ENCODE measurements at places on chromosomes 12 and 14.
A peak's percentile ranks its signal among the peaks of the same experiment; 100 is the strongest.

GRCh38 chr14:101369194-101369915 lies 191.9 kb upstream of the DIO3 start:
- DNase-seq, result no peak

- DNase-seq, result peak; percentile 58
These were observed 297.5 kb downstream of the ZFP36L1 start for GRCh38 chr14:68495101-68496039.

DNA sequence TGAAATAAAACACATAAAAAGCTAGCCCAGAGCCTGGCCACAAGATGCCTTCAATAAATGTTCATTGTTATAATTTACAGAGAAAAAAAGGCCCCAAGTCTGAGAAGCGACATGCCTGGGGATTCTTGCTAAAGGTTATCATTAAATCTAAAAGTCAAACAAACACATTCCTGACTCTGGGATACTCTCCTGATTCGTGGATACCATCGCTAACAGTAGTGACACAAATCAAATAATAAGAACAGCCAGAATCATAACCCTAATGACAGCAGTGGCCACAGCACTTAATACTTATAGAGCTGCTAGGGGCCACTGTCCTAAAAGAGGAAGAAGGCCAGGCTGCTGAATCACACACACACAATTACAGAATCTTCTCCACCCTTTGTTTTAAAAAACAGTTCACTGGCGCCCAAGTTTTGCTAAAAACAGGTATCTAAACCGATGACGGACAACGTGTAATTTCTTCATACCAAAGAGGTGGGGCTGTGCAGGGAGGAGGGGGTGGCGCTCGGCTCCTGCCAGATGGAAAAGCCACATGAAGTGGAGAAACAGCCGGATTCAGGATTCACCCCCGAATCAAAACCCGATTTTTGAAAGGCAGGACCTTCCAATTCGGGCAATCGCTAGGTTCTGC lies 1.2 kb downstream of the CLIP1 start:
- DNase-seq, result peak; percentile 63

DNA sequence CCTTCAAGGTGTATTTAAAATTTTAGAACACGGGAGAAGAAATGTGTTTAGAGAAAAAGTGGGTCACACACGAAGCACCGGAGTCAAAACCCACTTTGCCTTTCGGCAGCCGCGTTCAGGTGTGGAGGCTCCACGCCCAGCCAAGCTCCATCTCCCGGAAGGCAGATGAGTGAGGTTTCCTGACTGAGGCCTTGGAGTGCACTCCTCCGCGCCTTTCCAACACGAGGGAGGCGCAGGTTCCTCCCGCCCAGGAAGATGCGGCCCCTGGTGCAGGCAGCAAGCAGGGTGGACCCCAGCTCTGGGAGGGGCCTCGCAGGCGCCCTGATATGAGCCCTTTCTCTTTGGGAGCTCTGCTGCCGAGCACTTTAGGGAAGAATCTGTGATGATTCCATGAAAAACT lies 22.5 kb downstream of the MTA1 start:
- no peak for DNase-seq

DNA sequence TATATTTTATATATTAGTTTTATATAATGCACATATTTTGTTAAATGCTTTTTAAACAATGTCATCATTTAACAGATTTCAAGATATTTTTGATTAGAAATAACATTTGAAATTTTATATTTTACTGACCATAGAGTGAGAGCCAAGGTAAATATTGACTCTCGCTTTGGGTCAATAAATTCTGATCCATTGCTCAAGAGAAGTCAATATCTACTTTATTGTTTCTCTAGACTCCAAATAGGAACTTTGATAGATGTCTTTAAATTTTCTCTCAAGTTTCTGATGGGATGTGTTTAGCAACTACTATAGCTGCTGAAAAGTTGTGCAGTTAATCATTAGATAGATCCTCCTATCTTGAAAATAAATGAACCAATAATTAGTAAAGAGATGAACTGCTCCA lies 61.4 kb upstream of the ATXN7L3B start:
- DNase-seq, result no peak

DNA sequence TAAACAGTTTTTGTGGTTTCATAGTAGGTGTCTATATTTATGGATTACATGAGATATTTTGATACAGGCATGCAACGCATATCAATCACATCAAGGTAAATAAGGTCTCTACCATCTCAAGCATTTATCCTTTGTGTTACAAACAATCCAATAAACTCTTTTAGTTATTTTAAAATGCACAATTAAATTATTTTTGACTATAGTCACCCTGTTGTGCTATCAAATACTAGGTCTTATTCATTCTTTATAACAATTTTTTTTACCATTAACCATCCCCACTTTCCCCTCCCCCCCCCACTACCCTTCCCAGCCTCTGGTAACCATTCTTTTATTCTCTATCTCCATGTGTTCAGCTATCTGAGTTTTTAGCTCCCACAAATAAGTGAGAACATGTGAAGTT lies 175.7 kb upstream of the FBXO33 start:
- DNase-seq, result no peak

DNA sequence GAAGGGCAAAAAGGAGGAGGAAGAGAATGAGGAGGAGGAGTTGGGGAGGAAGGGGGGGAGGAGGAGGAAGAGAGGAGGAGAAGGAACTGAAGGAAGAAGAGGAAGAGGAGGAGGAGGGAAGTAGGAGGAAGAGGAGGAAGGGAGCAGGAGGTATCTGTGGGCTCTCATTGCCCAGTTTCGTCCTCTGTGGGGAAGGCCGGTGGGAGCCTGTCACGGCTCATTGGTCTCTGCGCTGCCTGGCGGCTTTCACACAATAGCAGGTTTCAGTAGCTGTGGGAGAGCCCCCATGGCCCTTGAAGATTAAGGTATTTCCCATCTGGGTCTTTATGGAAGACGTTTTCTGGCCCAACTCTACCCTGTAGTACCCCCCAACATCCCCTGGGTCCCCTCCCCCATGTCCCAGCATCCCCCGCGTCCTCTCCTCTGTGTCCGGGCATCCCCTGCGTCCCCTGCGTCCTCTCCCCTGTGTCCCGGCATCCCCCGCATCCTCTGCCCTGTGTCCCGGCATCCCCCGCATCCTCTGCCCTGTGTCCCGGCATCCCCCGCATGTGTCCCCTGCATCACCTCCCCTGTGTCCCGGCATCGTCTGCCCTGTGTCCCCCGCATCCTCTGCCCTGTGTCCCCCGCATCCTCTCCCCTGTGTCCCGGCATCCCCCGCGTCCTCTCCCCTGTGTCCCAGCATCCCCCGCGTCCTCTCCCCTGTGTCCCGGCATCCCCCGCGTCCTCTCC lies 278.2 kb upstream of the SFSWAP start:
- no peak for DNase-seq

GRCh38 chr12:64671681-64672080 lies 61.4 kb downstream of the RASSF3 start:
- DNase-seq, result no peak

GRCh38 chr12:66663611-66664010 lies 15.3 kb downstream of the GRIP1 start:
- no peak for DNase-seq

GRCh38 chr12:76119887-76120286 lies 35.4 kb upstream of the NAP1L1 start:
- no peak for DNase-seq

- DNase-seq, result no peak
These were observed 577 bp downstream of the ATG101 start for GRCh38 chr12:52070185-52070925.

GRCh38 chr12:107404981-107405380 lies 280.6 kb upstream of the PWP1 start:
- DNase-seq, result peak; percentile 12

- DNase-seq, result no peak
These were observed 265.5 kb downstream of the ZFP36L1 start for GRCh38 chr14:68527329-68527851.

DNA sequence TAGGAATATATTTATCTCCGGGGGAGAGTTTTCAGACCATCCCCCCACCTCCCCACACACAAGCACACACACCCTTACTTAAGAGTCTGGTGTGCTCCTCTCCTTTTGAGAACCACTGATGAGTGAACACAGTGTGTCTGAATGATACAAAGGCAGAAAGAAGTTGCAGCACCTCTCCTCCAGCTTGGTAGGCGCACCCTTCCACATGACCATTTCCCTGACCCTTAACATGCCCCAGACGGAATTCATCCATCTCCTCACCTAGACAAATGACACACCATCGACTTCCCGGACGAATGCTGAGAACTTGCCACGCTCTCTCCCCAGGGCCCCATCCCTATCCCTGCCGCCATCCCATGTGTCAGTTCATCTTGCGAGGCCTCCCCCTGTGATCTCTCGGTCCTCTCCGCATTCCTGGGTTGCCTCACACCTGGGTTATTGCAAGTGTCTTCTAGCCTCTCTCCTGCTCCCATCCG lies 3.9 kb downstream of the TNFRSF1A start:
- DNase-seq, result no peak

DNA sequence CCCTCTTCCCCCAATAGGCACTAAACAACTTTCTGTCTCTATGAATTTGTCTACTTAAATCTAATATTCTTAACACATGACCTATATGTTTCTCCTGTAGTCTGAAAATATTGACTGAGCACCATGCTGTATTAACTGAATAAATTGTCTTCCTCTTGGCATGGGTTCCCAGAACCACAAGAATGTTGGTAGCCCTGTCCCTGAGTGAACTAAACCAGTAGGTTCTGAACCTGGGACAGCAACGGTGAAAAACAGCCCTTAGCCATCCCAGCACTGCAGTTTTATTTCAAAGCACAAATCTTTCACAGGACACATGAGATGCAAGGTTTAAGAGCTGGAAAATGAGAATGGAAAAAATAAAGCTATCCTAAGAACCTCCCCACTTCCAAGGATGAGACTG lies 20.4 kb upstream of the HSP90B1 start:
- DNase-seq, result no peak

DNA sequence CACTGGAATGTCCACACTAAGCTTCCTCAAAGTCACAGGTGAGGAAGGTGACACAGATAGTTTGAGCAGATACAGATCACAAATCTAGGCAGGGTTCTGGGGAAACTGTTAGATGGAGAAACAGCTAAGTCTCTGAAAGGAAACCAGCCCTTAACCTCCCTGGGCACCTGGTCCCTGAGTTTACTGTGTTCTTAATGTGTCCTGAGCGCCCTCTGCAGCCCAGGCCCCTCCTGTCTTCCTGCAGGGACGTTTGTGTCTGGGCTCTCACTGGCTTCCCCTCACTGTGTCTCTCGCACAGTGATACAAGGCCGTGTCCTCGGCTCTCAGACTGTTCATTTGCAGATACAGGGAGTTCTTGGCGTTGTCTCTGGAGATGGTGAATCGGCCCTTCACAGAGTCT lies 684.3 kb downstream of the TMEM121 start:
- DNase-seq, result peak; percentile 4

GRCh38 chr14:38883127-38883526 lies 219.9 kb downstream of the SEC23A start:
- DNase-seq, result no peak

GRCh38 chr12:94673496-94673895 lies 23.1 kb upstream of the TMCC3 start:
- no peak for DNase-seq

- no peak for DNase-seq
These were observed 95.1 kb upstream of the PTPRB start for GRCh38 chr12:70732287-70732686.

- DNase-seq, result no peak
These were observed 162.0 kb upstream of the LMNTD1 start for GRCh38 chr12:25715102-25715501.

DNA sequence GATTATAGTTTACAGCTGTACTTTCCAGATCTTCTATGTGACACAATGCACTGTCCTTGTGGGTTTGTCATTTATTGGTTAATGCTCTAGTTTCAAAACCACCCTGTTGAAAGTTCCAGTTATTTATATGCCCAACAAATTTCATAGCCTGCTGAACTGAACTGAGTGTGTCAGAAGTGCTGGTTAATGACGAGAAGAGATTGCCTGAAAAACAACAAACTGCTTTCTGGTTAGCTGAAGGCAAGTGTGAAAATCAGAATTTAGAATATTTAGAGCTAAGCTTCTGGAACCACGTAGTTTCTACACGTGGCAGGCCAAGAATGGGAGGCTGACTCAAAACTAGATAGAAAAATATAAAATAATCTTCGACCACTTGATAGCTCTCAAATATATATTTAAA lies 19.1 kb upstream of the RIN3 start:
- DNase-seq, result no peak

- DNase-seq, result no peak
These were observed at the start of gene LRRC10 for GRCh38 chr12:69610729-69611128. LRRC10 (minus strand) TSS chr12:69610907; CDS start chr12:69610838, 69 bp downstream.

DNA sequence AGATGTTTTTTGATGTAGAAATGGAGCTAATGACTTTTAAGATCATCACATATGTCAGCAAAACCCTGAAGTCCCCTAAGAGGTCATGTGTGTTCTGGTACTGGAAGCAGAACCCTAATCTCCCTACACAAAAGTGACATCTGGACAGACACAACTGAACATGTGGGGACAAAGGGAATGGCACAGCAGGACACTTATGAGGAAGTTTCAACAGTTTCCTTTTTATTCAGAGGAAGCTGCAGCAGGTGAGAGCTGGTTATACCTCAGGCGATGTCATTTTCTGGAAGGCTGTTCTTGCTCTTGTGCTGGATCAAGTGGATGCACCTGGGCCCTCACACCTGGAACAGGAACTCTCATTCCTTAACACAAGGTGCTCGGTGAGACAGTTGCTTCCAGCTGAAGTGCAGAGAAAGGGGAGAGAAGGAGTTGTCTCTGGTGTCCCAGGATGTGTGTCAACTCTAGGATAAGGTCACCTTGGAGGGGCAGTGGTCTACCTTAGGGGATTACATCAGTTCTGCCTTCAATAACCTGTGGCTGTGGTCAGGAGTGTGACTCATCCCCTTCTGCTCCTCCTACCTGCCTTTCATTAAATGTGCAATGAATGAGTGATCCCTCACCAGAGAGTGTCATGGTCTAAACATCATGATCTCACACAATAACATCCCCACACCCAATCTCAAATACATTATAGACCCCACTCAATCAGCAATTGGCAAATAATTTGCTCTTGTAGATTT lies 463.4 kb downstream of the TMEM121 start:
- DNase-seq, result no peak

- DNase-seq, result peak; percentile 46
These were observed 11.5 kb downstream of the ALG10 start for GRCh38 chr12:34033628-34034296.

DNA sequence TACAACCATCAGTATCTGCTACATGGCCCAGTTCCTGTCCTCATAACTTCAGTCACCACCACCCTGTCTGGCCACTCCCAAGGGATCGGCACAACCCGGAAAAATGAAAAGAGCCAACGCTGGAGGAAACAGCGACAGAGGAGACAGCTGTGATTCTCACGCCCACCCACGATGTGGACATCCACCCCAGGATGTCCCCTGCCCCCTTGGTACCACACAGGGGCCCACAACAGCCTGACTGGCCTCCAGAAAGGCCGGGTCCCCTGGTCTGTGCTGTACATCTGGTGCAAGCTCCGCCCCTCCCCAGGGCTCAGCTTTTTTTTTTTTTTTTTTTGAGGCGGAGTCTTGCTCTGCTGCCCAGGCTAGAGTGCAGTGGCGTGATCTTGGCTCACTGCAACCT lies 12.5 kb downstream of the RPS6KL1 start:
- no peak for DNase-seq

Measured in B cell (primary cell).